CD4-positive, alpha-beta T cell treated with Interleukin-10 for 1 hour (primary cell): ENCODE measurements at places on chromosomes 5 and 9.

GRCh38 chr9:89388084-89388867, 70.0 kb downstream of the SECISBP2 start:
- DNase-seq: peak; percentile 29

DNA sequence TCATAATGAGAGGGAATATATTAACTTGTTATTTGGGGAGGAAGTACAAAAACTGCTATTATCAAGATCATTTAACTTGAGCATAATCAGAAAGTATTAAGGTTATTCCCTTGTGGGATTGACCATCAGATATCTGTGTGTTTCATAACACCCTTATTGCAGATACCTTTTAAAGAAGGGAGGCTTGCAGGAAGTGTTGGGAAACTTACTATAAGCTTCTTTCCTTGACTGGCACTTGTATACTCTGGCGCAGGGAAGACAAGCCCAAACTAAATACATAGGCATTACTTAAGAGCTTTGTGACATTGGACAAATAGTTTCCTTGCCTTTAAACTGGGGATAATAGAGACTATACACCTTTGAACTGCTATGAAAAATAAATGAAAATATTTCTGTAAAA, 50.9 kb downstream of the PIK3R1 start:
- no peak for DNase-seq

DNA sequence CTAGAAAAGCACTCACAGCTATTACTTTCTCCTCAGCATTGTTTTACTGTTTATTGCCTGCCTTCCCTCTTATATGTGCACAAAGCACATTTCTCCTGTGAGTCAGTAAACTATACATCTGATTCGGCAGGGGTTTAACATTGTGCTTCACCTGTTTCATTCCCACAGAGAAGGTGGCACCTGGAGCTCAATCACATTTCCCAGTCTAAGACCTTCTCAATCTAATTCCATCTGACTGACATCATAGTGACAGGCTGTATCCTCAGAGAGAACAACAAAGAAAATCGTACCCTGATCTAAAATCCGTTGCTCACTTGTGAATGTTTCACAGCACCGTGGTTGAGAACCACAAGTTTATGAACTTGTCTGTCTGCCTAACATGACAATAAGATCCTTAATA, 92.4 kb upstream of the CAST start:
- DNase-seq: no peak

DNA sequence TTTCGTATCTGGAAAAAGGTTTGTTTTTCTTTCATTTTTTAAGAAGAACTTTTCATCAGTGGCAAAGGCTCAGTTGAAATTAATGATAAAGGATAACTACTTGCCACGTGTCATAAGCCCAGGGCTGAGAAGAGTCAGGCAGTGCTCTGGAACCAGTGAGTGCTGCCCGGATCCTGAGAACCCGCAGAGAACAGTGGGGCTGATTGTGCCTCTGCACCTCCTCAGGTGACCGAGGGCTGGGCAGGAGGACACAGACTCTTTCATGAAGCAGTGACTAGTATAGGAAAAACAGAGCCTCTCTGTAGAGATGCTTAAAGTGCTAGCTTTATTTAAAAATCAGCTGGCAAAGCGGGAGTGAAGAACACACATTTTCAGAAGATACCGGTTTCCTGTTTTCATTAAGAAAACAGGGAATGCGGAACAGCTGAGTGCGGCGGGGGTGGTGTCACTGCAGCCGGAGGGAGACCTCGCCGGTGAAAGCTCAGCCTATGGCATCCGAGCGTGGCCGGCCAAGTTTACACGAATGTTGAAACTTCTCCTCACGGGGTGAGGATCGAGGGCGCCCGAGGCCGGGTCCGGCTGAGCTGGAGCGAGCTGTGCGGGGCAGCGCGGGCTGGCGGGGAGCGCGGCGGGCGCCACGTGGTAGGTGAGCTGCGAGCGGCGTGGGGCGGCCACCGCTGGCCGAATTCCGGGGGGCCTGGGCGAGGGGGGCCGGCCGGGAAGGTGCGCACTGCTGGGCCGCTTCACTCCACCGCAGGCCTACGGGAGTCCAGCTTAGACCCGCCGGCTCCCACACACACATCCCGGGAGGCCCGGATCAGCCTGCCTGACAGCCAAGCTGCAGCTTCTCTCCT, 134.7 kb upstream of the DMRT1 start:
- DNase-seq: peak; percentile 1

- no peak for DNase-seq
These were observed 6.8 kb downstream of the PIP5KL1 start for GRCh38 chr9:127923771-127924170.

DNA sequence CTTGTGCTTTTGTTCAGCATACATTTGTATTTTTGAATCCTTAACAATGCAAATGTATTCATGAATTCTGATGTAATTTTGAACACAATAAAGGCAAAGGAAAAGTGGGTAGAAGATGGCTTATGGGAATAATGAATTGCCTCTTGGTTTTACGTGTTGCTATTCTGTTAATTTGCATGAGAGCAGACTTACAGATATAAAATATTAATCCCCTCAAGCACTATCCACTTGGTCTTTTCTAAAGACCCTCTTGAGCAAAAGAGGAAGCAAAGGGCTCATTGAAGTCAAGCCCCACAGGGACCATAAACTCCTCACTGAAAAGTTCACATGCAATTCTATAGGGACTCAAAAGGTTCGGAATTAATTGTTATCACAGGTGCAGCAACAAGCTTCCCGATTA, 51.9 kb downstream of the OSTF1 start:
- DNase-seq: no peak

DNA sequence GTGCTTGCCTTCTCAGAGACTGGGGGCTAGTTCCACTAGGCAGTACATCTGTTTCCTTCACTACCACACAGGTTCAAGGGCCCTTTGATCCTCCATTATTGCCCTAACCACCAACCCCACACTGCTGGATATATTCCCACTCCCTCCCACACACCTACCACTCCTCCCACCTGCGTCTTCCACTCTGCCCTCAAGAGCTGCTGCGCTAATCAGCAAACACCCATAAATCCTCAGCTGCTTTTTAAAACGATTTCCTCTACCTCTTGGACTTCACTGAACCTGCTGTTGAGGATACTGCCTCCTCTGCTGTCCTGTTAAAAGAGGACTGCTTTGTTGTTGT, 120.9 kb downstream of the MAPKAP1 start:
- DNase-seq: no peak

GRCh38 chr5:12652201-12652600, 748.0 kb upstream of the CTNND2 start:
- no peak for DNase-seq

GRCh38 chr9:106745876-106746275, 117.1 kb upstream of the ZNF462 start:
- no peak for DNase-seq

- DNase-seq: no peak
These were observed 50.9 kb downstream of the SUSD1 start for GRCh38 chr9:112124156-112124555.

DNA sequence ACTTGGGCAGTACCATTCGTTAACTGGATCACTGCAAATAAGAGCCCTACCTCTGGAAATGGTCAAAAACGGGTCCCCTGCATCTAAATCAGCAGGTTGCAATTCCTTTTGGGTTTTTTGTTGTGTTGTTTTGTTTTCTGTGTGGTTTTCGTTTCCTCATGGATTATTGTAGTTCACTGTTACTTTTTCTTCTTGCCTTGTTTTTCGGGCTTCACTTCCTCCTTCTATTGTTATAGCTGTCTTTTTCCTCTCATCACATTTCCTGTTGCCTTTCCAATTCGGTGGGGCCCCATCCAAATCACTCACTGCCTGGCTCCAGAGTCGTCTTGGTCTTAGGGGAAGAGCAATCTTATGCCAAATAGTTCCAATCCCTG, 8.7 kb upstream of the SSBP2 start:
- DNase-seq: no peak

DNA sequence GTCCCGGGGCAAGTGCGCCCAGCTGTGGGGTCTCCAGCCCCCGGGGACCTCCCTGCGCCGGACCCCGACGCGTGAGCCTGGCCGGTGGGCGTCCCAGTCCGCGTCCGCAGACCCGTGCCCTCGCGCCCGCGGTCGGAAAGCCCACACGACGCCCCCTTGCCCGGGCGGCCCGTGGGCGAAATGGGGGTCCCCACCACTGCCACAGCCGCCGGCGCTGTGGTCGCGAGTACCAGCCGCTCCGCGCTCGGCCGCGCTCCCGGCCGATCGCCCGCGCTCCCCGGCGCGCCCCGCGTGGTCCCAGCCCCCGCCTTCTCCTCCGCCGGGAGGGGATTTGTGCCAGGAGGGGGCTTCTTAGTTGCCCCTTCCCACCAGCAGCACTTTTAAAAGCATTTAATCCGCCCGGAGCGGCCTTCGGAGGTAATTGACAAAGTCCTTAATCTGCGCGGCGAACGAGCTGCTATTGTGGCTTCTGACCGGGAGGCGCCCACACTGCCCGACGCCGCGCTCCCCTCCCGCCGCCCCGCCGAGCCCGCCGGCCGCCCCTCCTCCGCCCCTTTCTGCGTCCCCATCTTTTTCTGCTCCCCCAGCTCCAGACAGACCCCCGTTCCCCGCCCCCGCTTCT, 469 bp upstream of the FIBCD1 start:
- no peak for DNase-seq

DNA sequence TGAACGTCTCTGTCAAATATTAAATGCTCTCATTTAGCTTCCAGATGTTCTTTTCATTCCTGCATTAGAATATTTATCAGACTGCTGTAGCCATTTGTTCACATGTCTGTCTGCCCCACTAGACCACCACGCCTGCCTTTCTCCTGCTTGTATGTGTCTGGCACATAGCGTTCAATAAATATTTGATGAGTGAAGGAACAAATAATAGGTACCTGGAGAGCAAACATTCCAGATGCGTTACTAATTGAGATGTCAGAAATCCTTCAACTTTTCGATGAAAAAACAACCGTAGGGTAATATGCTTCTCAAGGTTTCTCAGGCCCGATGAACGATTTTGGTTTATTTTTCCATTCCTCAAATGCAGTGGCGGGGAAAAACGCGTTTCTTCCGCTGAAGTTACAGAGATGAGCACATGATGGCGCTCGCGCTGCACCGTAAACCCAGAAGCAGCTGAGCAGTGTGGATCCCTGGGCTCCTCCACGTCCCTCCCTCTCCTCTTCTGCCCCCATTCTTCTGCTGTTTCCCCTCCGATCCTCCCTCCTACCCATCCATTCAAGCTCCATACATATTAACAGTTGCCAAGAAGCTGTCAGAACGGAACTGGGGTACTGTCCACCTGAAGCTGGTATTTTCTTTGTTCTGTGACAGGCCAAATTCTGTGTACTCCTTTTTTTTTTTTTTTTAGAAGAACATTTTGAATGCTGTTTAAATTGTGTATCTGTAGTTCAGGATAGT, 245.4 kb downstream of the MPDZ start:
- no peak for DNase-seq

- DNase-seq: no peak
These were observed 14.9 kb upstream of the ARL15 start for GRCh38 chr5:54325272-54325609.

GRCh38 chr5:14870337-14871213, 1.0 kb downstream of the ANKH start:
- DNase-seq: peak; percentile 83

DNA sequence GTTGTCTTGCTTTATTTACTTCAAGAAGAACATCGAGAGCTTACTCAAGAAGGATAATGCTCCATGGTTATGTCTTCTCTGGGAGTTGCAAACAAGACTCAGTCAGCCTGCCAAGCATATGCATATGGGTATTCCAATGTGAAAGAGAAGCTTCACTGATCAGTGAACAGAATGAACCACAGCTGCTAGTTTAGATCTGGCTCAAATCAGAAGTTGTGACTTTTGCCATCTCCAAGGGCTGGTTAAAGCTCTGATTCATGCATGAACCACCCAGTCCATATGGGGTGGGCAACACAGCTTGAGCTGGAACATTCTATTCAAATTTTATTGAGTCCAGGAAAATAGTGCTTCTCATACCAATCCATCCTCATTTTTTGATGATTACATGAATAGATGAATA, 50.0 kb downstream of the ATPSCKMT start:
- DNase-seq: no peak

DNA sequence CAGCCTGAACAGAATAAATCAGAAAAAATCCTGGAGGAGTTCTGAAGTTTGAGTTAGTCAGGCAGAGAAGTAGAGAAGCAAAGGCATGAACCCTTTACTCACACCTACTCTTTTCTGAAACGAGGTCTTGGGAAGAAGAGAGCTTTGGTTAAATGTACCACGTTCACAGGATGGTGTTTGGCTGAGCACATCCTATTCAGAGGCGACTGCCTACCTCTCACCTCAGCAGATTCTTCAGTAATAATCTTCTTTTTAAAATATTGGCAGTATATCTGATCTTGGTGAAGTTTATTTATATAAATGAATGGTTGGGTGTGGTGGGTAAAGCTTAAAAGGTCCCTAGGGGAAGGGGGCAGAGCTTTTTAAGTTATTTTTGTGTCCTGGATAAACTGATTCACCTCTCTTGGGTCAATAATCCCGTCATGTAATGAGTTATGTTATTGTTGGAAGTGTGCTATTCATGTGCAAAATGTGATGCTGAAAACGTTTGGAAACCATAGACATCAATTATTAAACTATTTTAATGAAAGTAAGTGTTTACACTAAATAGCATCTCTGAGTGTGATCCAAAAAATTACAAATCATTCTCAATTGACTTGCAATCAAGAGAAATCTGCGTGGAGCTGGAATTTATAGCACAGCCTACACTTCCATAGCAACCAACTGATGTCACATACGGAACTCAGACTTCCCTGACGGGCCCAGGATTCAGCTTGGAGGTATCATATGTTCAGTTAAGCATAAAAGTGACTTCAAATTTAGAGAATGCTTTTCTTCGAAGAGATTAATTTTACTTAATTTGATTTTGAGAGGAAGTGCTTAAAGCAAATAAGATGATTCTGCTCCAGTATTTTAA, 94.3 kb upstream of the EQTN start:
- DNase-seq: no peak
